Epithelial cell of esophagus (primary cell): ENCODE measurements at places on chromosomes 13 and 19.

DNA sequence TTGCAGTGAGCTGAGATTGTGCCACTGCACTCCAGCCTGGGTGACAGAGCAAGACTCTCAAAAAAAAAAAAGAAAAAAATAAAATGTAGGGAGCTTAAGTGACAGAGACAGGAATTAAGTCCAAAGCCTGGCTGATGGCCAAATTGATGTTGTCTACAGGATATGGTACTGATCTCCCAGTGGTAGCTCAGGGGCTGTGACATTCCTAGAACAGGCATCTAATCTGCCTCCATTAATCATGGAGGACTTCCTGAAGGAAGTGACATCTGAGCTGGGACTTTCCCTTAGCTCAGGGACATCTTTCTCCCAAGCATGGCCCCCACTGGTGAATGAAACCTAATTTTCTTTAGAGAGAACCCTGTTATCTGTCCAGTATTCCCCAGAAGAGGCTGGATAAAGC is 11.4 kb upstream of the EDDM13 start:
- no peak for DNase-seq

DNA sequence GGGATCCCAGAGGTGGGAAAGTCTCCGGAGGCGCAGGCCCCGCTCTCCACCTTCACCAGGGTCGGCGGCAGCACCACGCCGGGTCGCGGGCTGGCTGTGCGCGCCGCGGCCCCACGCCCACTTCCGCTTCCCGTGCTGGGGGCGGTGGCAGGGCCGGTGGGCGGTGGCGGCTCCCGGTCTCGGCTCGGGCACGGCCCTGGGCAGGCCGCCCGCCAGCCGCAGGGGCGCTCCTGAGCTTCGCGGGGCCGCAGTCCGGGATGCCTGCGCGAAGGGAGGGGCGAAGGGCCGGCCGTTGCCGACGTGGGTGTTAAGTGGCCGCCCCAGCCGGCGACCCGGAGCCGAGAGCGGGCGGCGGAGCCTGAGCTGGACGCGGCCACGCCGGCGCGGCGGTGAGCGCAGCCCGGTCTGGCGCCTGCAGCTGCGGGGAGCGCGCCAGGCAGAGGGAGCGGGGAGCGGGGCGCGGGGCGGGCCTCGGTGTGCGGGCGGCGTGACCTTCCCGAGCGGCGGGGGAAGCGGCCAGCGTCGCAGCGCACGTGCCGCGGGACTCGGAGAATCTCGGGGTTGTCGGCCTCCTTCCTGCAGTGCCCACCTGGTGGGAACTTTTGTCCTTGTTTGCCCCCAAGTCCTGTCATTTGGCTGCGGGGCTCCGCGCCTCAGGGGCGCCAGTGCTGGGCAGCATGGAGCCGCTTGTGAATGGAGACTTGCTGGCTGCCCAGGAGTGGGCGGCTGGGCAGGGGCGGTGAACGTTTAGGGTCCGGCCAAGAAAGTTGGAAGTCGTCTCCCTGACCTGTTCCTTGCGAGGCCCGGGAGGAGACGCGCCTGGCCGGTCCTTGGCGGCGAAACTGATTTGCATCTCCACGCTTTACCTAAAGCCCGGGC is at the start of gene SLC25A15:
SLC25A15 (plus strand) TSS at position 337 of the 879 bp plus-strand sequence. CDS start 3,616 bp downstream, outside the sequence.
- DNase-seq, result peak; percentile 77

DNA sequence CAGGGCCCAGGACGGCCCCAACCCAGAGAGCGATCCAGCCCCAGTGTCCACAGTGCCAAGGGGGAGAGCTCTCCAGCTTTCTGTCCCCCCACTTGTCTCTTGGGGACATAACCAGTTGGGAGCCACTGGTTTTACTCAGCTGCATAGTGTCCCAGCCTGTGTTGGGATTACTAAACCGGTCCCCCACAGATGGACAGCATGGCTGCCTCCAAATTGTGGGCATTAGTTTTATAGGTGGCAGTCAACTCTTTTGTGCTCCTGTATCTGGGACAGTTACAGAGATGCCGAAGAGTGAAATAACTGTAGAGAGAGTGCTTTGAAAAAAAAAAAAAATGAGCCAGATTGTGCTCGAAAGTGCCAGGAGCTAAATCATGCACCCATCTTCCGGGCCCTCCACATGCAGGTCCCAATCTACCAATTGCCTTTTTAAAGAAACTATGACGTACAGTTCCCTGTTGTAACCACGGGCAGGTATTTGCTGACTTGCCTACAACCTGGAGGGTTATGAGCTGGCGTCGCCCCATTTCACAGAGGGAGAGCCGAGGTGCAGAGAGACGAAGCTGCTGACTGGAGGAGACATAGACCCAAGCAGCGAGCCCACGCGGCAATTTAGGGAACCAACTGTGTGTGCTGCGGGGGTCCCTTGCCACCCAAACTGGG is 2.4 kb upstream of the NFIC start:
- DNase-seq, result peak; percentile 53

- DNase-seq, result peak; percentile 88
These were observed 21.0 kb downstream of the VASP start for GRCh38 chr19:45528149-45528743.

GRCh38 chr19:17933414-17934129 is 757 bp downstream of the CCDC124 start:
- DNase-seq, result peak; percentile 92

DNA sequence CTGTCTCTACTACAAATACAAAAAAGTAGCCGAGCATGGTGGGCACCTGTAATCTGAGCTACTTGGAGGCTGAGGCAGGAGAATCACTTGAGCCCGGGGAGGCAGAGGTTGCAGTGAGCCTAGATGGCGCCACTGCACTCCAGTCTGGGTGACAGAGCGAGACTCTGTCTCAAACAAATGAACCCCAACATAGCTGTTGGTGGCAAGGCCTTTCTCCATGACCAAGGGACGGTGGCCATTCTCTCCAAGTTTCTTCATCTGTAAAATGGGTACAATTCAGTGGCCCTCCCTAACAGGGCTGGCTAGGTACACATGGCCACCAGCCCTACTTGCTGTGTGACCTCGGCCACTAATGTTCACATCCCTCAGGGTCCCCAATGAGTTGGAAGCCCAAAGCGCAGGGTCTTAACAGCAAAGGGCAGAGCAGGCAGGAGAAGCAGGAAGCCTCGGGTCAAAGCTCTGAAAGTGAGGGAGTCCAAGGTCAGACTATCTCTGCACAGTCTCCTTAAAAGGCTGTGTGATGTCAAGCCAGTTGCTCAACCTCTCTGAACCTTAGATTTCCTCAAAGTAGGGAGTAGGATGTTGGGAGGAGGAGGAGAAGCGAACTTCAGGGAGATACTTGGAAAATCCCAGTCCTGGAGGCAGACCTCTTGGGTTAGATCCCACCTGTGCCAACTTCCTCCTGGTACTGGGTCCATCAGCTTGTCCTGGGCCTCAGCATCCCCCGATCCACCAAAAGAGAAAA is 2.7 kb downstream of the JUND start:
- DNase-seq, result no peak

DNA sequence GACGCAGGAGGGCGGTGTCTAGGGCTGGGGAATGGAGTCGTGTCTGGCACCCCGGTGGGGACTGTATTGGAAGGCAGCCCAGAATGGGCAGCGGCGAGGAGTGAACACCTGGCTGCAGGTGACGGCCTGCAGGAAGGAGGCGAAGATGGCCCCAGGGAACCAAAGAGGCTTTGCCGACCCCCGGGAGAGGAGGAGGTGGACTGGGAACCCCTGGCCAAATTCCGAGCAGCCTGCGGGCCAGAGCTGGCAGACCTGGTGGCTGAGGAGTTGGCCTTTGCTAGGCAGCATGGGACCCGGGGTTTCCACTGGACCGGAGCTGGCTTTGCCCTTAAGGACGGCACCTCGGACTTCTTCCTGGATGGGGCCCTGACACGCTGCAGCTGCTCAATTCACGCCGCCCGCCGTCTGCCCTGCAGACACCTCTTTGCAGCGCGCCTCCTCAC is 25.9 kb downstream of the ZSWIM9 start:
- DNase-seq, result no peak

- DNase-seq, result no peak
These were observed 68.6 kb upstream of the MEDAG start for GRCh38 chr13:30837227-30838159.

DNA sequence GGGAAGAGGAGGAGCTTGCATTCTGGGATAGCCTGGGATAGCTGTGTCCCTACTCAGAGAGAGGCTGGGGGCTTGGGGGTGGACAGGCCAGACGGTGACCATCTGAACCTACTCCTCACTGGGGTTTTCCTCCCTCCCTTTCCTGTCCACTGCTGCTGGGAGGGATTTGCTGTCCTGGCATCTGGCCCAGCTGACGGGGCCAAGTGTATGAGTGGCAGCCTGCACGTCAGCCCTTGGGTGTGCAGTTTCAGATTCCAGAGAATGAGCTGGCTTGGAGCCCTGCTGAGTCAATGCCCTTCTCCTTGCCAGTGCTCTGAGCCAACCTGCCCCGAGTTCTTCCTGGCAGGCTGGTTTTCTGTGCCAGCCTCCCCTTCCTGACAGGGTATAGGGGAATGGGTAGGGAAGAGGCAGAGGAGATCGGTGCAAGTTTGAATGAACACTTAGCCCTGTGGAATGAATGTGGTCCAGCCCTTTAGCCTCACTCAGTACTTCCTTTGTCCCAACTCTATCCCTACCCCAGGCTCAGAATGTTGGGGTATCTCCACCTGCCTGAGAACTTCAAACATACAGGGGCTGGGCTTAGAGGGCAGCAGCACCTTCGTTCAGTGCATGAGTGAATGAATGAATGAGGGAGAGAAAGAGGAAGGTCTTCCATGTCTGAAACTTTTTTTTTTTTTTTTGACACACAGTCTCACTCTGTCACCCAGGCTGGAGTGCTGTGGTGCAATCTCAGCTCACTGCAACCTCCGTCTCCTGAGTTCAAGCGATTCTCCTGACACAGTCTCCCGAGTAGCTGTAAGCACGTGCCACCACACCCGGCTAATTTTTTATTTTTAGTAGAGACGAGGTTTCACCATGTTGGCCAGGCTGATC is 1.8 kb upstream of the ANGPTL4 start:
- peak; percentile 100 for DNase-seq

DNA sequence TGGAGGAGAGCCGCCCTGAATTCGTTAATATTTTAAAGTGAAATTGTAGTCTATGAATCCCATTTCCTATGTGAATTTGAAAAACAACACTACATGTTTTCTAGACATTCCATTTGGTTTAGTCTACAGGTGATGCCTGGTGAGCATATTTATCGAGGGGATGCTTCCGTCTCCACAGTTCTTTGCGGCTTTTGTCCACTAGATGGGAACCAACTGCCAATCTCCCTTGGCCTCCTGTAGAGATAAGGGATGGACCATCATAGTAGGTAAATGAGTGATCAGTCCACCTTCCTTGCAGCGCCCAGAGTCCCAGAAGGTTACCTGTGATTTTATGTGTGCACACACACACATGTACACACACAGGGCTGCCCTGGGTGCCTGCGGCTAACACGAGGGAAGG is 289.8 kb upstream of the SOX21 start:
- DNase-seq, result no peak

GRCh38 chr19:55173714-55174409 is 6.2 kb downstream of the SYT5 start:
- peak; percentile 80 for DNase-seq

DNA sequence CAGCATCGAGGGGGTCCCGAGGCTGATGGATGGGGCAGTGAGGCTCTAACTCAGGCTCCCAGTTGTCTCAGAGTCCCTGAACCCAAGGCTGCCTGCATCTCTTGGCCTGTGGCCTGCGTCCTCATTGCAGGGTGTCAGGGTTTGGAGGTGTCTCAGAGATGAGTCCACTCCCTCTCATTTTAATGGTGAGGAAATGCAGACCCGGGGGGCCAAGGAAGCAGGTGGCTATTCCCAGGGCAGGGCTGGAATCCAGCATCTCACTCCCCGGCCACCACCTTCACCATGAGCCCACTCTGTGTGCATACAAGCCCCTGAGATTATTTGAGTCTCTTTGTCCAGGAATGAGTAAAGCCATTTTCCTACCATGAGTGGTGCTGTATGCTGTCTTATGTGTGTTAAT is 21.4 kb downstream of the TEX29 start:
- DNase-seq, result no peak

- no peak for DNase-seq
These were observed 17.7 kb downstream of the ZNF829 start for GRCh38 chr19:36898422-36898821.

DNA sequence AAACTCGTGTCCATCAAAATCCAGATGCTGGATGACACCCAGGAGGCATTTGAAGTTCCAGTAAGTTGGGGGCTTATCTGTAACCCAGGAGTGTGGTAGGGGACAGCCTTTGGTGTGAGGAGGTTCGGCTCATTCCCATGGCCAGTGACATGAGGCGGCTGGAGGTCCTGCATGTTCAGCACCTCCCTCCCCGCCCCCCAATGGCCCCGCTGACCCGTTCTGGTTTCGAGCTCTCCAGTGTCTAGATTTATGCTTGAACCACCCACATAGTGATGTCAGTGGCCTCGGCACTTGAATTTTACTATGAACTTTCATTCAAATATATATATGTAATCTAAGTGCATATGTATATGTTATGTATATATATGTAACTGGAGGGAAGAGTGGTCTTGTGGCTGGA is 36.3 kb upstream of the RNF113B start:
- no peak for DNase-seq
